Heart left ventricle (tissue), 16 donors: ENCODE measurements at places on chromosomes 16 and 17.

DNA sequence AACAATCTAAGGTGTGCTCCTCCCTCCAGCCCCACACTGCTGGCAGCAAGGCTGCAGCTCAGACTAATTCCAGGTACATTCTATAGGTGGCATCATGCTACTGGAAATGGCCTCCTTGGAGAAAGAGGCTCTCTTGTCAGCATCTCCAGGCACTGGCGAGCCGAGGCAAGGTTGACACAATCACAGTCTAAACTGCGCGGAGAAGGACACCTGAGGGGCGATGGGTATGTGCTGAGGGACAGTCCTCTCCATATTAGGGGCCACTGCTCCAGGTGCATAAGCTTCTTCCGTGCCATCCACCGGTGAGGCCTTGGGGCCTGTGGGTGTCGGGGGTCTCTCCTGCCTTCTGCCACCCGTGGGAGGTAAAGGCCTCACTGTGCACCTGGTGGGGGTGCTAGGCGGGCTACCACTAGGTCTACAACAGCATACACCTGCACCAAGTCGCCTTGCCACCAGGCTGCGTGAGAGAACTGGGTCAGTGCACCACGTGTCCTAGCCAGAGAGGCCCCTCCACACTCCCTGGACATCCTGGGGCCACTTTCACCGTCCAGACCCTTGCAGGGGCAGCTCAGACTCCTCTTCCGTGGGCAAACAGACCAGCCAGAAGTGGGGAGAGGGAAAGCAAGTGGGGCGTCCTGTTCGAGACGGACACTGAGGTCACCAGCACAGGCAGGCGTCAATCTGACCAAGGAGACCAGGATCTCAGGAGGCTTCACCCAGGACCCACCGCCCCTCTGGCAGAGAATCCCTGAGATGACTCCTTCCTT, 12.1 kb upstream of the CBX8 start:
- no peak for DNase-seq

DNA sequence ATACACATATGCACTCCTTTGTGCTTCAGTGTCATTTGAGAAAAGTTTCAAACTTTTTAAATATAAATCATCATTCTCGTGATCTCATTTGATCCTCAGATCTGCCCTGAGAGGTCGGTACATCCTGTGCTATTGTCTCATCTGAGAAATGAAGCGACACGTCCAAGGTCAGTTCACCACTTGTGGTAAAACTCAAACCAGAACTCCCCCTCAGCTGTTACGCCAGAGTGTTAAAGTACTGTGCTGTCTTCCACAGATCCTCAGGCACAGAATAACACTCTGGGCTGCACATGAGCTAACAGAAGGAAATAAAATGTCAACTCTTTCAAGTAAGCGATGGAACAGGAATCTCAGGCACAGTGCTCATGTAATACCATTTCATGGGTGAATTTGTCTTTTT, 31.4 kb downstream of the ANKFN1 start:
- DNase-seq: no peak

DNA sequence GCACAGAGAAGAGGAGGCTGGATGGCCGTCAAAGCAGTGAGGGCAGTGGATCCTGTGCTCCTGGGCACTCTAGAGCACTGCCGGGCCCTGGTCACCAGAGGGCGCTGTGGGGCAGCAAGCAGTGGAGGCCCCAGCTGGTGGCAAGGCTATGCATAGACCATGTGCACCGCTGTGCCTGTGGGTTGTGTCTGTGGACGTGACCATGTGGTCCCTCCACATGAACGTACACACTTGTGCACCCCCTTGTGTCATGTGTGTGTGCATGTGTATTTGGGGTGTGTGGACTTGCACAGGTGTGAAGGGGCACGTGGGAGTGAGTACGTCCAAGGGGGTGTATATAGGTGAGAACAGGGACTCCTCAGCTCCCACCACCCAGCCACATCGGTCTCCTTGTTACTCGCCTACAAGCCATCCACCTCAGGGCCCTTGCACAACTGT, 4.4 kb upstream of the MAP2K3 start:
- DNase-seq: peak; percentile 95

DNA sequence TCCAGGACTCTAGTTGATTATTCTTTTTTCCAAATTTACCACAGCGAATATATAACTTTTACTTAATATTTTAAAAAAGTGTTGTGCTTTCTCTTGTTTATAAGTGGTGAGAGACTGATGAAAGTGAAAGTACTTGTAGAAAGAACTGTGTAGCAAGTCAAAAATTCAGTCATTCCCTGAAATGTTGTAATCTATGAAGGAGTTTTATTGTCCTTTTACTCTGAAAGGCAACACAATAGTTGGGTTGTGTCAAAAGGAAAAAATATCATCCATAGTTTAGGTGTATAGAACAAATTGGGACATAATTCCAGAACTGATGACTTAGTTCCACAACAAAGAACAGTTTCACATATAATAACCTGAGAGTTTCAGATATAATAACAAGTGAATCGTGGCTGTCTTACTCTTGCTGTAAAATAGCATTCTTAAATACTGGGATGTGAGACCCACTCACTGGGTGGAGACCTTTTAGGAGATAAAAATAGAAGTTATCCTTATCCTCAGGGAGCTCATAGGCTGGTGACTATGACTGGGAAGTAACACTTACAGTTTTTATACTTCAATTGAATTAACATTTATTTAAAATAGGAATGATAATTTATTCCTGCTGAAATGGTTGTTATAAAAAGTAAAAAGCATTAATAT, 20.6 kb downstream of the CYB5B start:
- no peak for DNase-seq

- no peak for DNase-seq
Observed at GRCh38 chr17:7811251-7811650, 22.8 kb upstream of the KDM6B start.

GRCh38 chr16:82945420-82946101, 318.8 kb downstream of the CDH13 start:
- no peak for DNase-seq

DNA sequence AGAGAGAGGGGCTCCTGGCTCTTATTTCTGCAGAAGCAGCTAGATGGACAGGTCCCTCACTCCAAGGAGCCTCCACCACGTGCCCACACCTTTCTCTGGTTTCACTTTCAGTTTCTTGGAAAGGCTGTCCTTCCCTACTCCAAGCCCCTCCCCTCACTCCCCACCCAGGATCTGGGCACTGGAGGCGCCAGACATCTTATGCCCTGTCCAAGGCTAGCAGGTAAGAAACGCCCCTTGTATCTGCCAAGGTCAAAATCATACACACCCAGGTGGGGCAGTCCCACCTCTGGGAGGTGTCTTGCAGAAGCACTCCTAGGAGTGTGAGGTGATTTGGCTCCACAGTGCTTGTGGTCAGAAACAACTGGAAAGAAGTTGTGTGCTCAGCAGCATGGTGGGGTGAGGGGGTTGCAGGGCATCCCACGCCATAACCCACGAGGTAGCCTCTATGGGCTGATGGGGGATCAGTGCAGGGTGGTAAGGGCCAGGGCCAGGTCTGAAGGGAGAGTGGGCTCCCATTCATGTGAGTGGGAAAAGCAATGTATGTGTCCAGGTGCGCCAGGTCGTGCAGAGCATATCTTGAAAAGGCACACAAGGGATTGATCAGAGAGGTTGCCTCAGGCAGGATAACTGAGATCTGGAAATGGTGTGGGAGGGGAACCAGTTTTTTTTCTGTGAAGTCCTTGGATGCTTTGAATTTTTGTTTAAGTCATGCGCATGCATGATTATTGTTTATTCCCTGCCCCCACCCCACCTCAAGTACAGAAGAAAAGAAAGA, 31.8 kb upstream of the PRM1 start:
- no peak for DNase-seq

- DNase-seq: peak; percentile 81
Observed at GRCh38 chr16:31868691-31869167, 4.9 kb upstream of the ZNF267 start.

- DNase-seq: no peak
Observed at GRCh38 chr16:55120408-55120807, 189.7 kb downstream of the IRX5 start.

DNA sequence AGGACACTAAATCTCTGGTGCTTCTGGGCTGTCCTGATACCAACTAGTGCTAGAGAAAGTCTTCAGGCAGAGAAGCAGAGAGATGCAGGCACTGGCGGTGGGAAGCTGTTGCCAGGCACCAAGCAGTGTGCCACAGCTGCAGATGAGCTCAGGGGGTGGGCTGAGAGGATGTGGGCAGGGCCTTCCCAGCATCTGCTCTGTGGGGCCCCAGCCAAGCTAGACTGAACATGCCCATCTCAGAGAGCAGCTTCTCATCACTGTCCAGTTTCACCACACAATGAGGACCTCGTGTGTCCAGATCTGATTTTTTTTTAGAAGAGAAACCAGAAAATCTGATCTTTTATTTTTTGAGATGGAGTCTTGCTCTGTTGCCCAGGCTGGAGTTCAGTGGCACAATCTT, 17.1 kb downstream of the PSKH1 start:
- DNase-seq: no peak

DNA sequence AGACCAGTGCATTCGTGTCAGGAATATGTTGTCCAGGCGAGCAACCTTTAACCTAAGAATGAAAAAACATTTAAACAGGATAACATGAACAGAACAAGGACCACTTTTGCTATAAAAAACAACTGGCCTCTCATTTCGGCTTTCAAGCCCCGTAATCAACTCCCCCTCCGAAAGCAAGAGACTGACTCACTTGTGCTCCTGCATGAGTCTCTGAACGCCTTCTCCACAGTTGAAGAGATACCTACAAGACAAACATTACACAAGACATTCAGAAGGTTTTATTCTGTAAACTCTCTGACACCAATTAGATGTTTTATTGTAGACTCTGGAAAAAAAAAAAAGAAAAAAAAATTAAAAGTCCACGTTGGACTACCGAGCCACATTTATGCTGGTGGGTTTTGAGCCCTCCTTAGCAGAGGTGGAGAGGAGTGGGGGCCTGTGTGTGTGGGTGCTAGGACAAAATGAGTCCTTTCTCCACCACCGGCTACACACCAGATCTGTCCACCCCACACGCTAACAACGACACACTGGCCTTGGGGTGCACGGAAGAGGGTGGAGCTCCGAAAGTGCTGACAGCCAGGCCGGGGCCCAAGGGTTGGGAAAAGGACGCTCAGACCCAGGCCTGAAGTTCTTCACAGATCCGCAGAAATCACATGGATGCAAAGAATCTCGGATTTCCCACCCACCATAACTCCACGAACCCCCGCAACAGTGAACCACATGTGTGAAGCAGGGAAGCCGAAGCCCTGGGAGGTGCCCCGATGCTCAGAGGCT, 759 bp downstream of the ELAC2 start:
- no peak for DNase-seq

GRCh38 chr16:85565801-85566526, 47.2 kb upstream of the GSE1 start:
- DNase-seq: no peak

DNA sequence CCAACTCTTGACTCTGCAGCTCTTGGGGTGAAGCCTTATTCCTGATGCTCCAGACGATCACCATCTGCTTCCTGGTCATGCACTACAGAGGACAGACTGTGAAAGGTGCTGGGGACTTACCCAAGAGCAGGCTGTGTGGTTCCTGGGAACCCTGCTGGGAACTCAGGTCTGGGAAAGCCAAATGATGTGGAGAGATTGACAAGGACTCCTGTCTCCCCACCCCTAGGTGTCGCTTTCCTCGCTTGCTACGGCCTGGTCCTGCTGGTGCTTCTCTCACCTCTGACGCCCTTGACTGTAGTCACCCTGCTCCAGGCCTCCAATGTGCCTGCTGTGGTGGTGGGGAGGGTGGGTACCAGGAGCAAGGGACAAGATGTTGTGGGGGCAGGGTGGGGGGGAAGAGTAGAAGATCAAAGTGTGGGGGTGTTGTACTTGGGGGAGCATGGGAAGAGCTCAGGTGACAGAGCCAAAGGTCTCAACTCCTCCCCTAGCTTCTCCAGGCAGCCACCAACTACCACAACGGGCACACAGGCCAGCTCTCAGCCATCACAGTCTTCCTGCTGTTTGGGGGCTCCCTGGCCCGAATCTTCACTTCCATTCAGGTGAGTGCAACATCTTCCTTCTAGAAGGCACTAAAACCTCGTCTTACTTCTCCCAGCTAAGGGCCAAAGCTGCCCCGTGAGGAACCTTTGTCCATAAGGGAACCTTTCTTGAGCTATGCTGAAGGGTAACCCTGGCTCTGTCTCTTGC, 3.0 kb downstream of the SOX15 start:
- DNase-seq: no peak

DNA sequence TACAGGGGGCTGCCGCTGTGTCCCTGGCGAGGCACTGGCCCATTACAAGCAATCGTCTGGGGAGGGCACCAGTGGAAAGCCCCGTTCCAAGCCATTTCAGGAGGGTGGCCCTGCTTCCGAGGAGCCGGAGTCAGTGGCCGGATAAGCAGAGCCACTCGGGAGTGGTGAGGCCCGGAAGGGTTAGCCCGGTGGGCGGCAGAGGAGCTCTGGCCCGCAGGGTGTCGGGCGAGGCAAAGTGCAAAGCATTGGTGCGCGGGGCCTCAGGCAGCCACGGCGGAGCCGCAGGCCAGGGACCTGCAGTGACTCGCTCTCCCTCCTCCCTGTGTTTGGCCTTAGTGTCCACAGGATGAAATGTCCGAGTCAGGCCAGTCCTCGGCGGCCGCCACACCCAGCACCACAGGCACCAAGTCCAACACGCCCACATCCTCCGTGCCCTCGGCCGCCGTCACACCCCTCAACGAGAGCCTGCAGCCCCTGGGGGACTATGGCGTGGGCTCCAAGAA, 24.6 kb downstream of the NME3 start:
- DNase-seq: no peak

- DNase-seq: no peak
Observed at GRCh38 chr16:68786685-68787418, 49.8 kb downstream of the CDH1 start.

DNA sequence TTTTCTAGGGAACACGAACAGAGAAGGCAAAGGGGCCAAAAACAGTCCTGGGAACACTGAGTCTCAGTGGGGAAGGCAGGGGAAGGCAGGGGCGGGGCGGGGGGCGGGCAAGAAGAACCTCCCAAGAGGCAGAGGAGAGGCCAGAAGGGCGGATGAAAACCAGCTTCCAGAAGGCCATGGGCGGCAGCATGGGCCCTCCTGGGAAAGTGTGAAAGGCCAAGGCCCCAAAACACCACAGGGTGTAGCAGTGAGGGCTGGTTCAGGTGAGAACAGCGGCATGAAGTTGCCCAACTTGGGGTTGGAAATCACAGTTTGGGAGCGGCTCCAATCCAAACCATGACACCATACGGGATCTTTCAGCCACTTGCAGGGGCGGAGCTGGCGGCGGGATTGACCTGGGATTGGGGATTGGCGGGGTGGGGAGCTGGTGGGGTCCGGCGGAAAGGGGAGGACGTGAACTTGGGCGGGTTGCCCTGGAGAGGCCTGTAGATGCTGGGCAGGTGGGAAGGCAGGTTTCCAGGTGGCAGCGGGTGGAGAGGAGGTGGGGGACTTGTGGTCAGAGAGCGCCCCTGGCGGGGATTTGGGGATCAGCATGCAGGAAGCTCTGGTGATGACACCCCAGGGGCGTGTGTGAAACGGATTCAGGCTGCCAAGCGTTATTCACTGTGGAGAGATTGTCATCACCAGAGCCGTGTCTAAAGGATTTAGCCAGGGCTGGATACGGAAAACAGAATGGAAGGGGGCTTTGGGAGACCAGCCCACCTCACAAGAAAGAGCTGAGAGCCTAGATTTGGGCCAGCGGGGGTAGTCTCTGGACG, 80.9 kb downstream of the ARHGAP23 start:
- DNase-seq: peak; percentile 78
